Smooth muscle cell of the umbilical artery (primary cell): ENCODE measurements at places on chromosomes 16 and 17. TPM values are rescaled to one million over a fixed set of nuclear protein-coding genes. Genes with fewer than 3 reads are reported as not detected.

CIITA gene
- 0.23 TPM in 1 of 2 replicates, not detected in the other for total RNA-seq

RASL10B gene
- 7.4 and 8.1 TPM in 2 replicates for total RNA-seq

GPR142 gene
- not detected in 2 replicates for total RNA-seq

KRT24 gene
- not detected in 2 replicates for total RNA-seq

ETV4 gene
- total RNA-seq = 0.59 and 4.9 TPM in 2 replicates

TBC1D3G gene
- total RNA-seq = not detected in 2 replicates

USH1G gene
- not detected in 2 replicates for total RNA-seq

PRSS27 gene
- 0.30 and 0.42 TPM in 2 replicates for total RNA-seq

SPNS2 gene
- total RNA-seq = 0.37 and 0.89 TPM in 2 replicates

C16orf78 gene
- total RNA-seq = not detected in 2 replicates

SLC5A11 gene
- not detected in 2 replicates for total RNA-seq

TBC1D3B gene
- 0.89 and 0.92 TPM in 2 replicates for total RNA-seq

SCGB1C2 gene
- not detected in 2 replicates for total RNA-seq

IGSF6 gene
- not detected in 2 replicates for total RNA-seq

SOST gene
- total RNA-seq = not detected in 2 replicates

SKAP1 gene
- 0.28 TPM in 1 of 2 replicates, not detected in the other for total RNA-seq

PRSS36 gene
- 0.30 TPM in 1 of 2 replicates, not detected in the other for total RNA-seq

AP2B1 gene
- 73.9 and 149 TPM in 2 replicates for total RNA-seq

TBX2 gene
- total RNA-seq = 30.0 and 32.3 TPM in 2 replicates

PRRT2 gene
- total RNA-seq = 1.2 and 4.4 TPM in 2 replicates

OR3A3 gene
- total RNA-seq = not detected in 2 replicates

MXRA7 gene
- total RNA-seq = 269 and 308 TPM in 2 replicates

SSTR5 gene
- not detected in 2 replicates for total RNA-seq

HSD11B2 gene
- 0.59 TPM in 1 of 2 replicates, not detected in the other for total RNA-seq

CCDC47 gene
- 87.6 and 102 TPM in 2 replicates for total RNA-seq

UMOD gene
- not detected in 2 replicates for total RNA-seq

PMFBP1 gene
- total RNA-seq = 0.46 TPM in 1 of 2 replicates, not detected in the other

ACSM2A gene
- total RNA-seq = not detected in 2 replicates

IST1 gene
- total RNA-seq = 174 and 206 TPM in 2 replicates

PRDM7 gene
- total RNA-seq = not detected in 2 replicates

FBXO39 gene
- total RNA-seq = 0.14 TPM in 1 of 2 replicates, not detected in the other

TUBB3 gene
- 124 and 492 TPM in 2 replicates for total RNA-seq

ZP2 gene
- total RNA-seq = not detected in 2 replicates

CTRB1 gene
- total RNA-seq = not detected in 2 replicates

TNP2 gene
- total RNA-seq = not detected in 2 replicates

CA7 gene
- total RNA-seq = not detected in 2 replicates

GCGR gene
- not detected in 2 replicates for total RNA-seq

SECTM1 gene
- 1.2 TPM in 1 of 2 replicates, not detected in the other for total RNA-seq

ST6GALNAC1 gene
- total RNA-seq = not detected in 2 replicates

CRISPLD2 gene
- total RNA-seq = 47.8 and 487 TPM in 2 replicates

SLC9A5 gene
- total RNA-seq = 1.5 and 2.4 TPM in 2 replicates

THOC6 gene
- 13.2 and 15.4 TPM in 2 replicates for total RNA-seq

PLXDC1 gene
- total RNA-seq = 0.14 TPM in 1 of 2 replicates, not detected in the other

KRT33A gene
- total RNA-seq = not detected in 2 replicates

SAMD14 gene
- 5.3 and 6.6 TPM in 2 replicates for total RNA-seq

CHTF8 gene
- total RNA-seq = 36.8 and 67.8 TPM in 2 replicates

CFAP97D1 gene
- under 0.01 TPM in 1 of 2 replicates, not detected in the other for total RNA-seq

HIGD1B gene
- not detected in 2 replicates for total RNA-seq

ARSG gene
- 3.6 and 4.8 TPM in 2 replicates for total RNA-seq

GNG13 gene
- total RNA-seq = not detected in 2 replicates

KRTAP17-1 gene
- not detected in 2 replicates for total RNA-seq

SCIMP gene
- not detected in 2 replicates for total RNA-seq
